ENCODE measurements at places on chromosomes 2 and 18. TPM values are rescaled to one million over a fixed set of nuclear protein-coding genes. Genes with fewer than 3 reads are reported as not detected.

Gene DYNAP
- not detected for total RNA-seq

Gene SYT4
- total RNA-seq = not detected

Gene CTLA4
- total RNA-seq = not detected

Gene MRPL33
- total RNA-seq = 67.6 TPM

Gene ZSWIM2
- 0.10 TPM for total RNA-seq

Gene GAL3ST2
- total RNA-seq = 0.46 TPM

Gene HAUS1
- 9.0 TPM for total RNA-seq

Gene LYG2
- not detected for total RNA-seq

All from smooth muscle cell of the pulmonary artery (primary cell).